ENCODE measurements at places on chromosomes 7 and 10.

GRCh38 chr7:133561396-133561795, 308.5 kb downstream of the EXOC4 start:
- DNase-seq: no peak

DNA sequence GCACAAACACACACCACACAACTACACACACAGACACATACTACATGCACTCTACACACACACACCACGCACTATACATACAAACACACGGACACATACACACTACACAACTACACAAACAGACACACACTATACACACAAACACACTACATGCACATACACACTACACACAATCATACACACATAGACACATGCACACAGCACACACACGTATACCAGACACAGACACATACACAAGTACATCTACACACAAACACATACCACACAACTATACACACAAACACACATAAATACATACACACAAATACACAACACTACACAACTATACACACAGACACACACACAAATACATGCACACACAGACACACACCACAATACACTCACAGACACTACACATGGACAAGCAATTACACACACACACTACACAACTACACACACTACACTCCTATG, 4.6 kb downstream of the GPR15LG start:
- no peak for DNase-seq

DNA sequence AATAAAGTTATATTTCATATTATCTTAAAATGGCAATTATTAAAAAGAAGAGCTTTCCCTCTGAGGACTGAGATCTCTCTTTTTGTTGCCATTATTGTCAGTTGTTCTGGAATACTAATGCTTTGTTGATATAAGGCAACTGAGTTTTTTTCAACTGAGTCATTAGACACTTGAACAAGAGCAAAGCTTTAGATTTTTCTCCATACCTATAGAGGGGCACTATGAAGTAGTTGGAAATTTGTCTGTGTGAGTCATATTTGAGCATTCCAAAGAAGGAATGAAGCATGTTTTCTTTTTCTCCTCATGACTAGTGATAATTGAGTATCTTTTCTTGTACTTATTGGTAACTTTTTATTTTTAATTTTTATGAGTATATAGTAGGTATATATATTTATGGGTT, 24.5 kb downstream of the RPA3 start:
- DNase-seq: no peak

DNA sequence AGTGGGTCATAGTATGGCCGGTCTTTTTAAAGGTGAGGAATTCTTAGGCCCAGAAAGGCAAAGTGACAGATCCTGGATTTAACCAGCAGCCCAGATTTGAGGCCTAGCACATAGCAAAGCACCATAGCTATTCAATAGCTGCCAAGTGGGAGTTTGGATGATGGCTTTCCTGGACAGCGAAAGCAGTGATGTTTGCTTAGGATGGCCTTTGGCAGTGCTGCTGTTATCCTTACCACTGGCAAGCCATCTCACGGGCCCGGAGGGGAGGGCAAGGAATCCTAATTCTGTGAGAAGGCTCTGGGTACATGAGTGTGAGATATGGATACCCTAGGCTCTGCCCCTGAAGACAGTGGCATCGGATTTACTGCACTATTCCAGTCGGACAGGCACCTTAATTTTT, 50.4 kb downstream of the TCF7L2 start:
- no peak for DNase-seq

DNA sequence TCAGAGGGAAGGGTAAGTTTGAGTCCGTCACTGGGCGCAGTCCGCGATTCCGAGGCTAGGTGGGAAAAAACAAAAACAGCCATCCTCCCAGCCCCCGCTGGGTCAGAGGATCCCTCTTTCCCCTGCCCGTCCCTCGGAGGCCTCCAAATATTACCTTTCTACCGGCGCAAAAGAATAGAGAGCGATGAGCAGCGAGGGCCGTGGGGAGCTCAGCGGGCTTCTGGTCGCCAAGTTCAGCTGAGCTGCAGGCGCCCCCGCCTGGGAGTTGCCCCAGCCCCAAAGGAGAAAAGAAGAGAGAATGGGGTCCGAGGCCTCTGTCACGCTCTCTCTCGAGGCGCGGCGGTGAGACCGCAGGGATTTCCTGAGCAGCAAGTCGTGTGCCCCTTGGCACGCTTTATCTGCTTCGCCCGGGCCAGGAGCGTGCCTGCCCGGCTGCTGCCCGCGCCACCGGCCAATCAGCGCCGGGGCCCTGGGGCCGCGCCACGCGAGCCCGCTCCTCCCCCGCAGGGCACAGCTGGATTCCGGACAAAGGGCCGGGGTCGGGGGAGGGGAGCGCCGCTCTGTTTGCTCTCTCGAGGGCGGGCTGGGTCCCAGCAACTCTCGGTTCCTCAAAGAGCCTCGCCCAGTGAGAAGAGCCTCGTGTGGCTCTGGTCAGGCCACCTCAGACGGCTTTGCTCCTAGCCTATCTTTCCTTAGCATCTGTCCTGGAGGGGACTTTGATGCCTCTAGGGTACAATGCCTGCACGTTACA, at the start of gene NEUROG3:
NEUROG3 (minus strand) TSS at position 367 of the 751 bp plus-strand sequence. CDS start 379 bp downstream, outside the sequence.
- DNase-seq: no peak

DNA sequence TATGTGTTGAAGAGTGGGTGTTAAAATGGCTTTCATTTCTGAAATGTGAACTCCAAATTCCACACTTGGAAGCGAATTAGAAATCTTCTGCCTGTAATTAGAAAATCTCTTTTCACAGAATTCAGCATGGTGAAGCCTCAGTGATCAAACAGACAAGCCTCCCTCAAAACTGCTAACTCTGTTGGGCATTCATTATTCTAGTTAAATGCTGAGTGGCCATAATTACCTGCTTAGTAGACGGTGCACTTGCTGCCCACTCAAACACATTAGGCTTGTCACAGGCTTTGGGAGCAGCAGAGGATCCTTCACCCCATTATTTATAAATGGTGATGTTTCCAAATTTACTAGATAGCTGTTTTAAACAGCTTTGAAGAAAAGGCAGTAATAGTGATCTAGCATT, 177.2 kb upstream of the PCLO start:
- no peak for DNase-seq

- DNase-seq: no peak
Measured at GRCh38 chr7:142771353-142771723, 568 bp downstream of the PRSS2 start.

- DNase-seq: no peak
Measured at GRCh38 chr10:110151971-110152370, 55.4 kb upstream of the MXI1 start.

- no peak for DNase-seq
Measured at GRCh38 chr10:19412531-19412930, 363.9 kb downstream of the MALRD1 start.

GRCh38 chr10:75540981-75541380, 109.6 kb downstream of the LRMDA start:
- DNase-seq: no peak

DNA sequence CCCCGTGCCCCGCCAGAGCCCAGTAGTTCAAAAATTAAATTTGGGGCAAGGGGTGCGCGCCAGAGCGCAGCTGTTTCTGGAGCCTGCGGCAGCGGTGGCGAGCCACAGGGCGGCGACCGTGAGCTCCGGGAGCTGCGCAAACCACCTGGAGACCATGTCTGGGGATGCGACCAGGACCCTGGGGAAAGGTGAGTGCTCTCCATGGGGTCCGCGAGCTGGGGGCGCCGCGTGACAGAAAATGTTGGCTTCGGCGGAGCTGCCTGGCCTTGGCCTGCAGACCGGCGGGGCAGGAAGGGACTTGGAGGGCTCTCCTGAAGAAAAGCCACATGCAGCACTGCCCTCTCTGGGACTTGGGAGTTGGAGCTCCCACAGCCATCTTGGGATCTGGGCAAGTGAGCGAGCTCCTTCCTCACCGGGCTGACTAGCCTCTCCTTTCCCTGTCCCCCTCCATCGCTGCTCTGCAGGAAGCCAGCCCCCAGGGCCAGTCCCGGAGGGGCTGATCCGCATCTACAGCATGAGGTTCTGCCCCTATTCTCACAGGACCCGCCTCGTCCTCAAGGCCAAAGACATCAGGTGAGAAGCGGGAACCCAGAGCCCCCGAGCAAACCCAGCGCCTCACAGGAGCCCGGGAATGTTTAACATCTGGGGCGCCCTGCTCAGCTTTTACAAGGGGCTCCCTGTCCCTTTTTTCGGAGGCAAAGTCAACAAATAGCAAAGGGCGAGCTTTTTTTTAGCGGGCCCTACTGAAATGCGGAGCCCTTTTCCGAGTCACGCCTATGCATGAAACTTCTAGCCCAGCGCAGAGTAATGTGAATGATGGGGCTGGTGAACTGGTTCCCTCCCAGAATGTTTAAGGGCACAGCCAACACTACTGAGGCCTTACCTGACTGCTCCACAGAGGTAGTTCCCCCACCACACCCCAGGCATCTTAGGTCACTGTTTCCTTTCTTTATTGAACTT, 6.1 kb downstream of the GSTO2 start:
- peak; percentile 38 for DNase-seq

GRCh38 chr7:27221201-27221797, 21.3 kb upstream of the EVX1 start:
- no peak for DNase-seq

DNA sequence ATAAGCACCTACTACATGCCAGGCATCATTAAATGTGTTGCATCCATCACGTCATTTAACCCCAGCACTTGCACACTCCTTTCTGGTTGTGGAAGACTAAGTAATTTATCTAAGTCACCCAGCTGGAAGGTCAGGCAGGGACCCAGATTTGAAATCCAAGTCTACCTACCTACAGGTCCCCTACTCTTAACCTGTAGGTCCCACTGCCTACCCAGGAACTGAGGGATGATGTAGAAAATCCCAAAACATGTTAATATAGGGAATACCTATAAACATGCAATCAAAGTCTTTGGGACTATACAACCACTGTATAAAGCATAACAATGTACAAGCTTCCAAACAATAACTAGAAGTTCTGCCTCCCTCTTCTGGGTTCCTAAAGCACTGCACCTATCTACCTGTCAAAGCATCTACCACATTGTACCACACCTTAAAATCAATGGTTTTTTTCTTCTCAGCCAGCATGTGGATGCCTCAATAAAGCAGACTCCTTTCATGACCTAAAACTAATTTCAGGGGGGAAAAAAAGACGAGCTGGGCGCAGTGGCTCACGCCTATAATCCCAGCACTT, 5.6 kb downstream of the IL6 start:
- no peak for DNase-seq

Data from activated T-cell treated with anti-CD3 and anti-CD28 coated beads for 1 hour (primary cell).